ENCODE measurements at places on chromosomes 13 and 19.

- peak; percentile 84 for DNase-seq
Observed at GRCh38 chr19:23762884-23763711, 4.4 kb upstream of the ZNF681 start.

GRCh38 chr13:42594481-42595252 lies 20.7 kb downstream of the TNFSF11 start:
- DNase-seq, result peak; percentile 16

- DNase-seq, result no peak
Observed at GRCh38 chr13:87497426-87497825, 173.7 kb upstream of the SLITRK5 start.

DNA sequence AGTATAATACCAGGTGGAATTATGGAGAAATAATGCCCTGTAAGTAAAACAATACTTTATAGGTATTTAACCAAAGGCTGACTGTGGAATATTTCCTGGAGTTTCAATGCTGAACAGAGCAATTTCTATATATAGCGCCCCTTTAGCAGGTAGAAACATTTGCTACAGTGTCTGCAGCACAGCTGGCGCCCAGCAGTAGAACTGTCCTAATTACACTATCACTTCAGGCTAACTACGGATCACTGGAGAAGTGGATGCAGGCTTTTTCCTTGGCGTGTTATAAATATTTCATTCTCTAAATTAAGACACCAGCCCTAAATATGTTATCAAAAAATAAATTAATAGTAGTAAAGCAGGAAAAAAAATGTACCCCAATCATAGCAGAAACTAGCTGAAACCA lies 3.1 kb downstream of the SHISA2 start:
- peak; percentile 7 for DNase-seq

DNA sequence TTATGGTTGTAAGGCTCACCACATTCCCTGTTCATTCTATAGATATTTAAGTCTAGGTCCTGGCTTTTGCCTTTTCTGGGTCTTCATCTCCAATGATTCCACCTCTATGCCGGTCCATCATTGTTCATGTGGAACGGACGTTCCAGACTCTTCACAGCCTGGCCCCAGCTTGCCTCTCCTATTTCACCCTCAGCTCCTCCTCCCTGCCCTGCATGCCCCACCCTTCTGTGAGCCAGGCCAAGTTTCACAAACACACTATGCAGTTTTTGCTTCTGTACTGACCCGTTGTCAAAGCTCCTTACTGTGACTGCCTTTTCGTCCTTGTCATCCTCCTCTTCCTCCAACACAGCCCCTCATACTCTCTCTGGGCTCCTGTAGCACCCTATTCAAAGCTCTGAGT lies 31.3 kb downstream of the TEX26 start:
- no peak for DNase-seq

DNA sequence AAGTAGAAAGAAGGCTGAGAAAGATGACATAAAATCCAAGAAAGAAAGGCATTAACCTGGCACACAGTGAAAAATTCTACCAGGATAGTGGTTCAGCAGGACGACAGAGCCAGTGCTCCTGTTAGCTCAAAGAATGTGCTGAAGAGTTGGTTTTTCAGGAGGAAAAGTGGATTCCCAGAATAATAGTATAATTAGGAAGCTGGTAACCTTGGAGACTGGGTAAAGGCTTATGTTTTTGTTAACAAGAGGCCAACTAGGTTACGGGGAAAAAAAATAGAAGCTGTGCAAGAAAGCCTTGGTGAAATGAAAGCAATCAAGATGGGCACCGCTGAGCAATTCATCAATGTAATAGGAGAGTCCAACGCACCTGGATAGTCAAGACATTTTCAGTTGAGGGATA lies 54.7 kb downstream of the SLC15A1 start:
- DNase-seq, result no peak

GRCh38 chr13:48778610-48779009 lies 124.9 kb downstream of the CYSLTR2 start:
- no peak for DNase-seq

- no peak for DNase-seq
Observed at GRCh38 chr13:21898459-21898858, 227.6 kb downstream of the FGF9 start.

GRCh38 chr13:93235258-93236015 lies 8.8 kb downstream of the GPC6 start:
- no peak for DNase-seq

DNA sequence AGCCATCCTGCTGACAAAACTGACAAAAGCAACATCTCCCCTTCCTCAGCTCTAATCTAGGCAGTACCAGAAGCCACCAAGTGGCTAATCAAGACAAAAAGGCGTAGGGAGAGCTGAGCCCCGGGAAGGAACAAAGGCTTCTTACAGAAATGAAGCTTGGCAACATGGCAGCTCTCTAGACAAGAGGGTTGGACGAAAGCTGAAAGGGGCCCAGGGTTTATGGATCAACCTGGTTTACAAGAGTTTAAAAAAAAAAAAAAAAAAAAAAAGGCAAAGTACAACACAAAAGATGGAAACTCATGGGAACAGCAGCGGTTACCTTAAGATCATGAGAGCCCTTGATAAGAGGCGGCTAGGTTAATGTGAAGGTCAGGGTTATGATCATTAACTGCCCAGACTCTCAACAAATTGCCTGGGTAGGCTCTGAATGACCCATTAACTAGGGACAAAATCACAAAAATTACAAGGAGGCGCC lies 14.0 kb downstream of the ZC3H4 start:
- no peak for DNase-seq

- no peak for DNase-seq
Observed at GRCh38 chr13:20348018-20348417, 115.9 kb upstream of the GJB6 start.

DNA sequence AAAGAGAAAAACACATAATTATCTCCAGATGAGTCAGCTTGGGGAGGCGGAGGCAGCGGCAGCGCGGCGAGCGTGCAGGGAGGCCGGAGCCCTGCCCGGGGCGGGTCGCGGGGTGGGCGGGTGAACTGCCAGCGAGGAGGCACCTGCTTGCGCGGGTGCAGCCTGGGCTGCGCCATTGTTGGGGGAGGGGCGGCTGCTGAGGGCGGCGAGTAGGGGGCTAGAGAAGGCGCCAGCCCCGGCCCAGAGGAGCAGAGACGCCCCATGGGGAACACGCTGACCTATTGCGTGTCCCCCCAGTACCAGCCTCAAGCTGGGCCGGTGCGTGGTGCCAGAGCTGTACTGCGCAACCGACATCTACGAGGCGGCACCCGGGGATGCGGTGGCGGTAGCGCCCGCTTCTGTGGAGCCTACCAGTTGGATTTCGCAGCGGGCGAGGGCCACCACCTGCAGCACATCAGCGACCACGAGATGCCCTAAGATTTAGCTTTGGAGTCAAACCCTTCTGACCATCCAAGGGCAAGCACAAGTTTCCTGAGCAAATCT lies 16.7 kb downstream of the ZNF100 start:
- DNase-seq, result no peak

DNA sequence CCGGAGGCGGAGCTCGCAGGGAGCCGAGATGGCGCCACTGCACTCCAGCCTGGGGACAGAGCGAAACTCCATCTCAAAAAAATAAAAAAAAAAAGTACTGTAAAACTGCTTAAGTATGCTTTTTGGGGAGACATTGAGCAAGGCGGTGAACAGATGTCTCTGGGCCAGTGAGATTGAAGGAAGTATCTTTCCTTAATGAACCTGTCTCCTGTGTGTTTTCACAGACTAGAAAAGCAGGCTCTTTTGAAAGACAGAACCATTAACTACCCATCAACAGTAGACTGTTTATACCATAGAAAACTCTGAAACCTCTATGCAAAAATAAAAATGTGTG lies 1.5 kb upstream of the ECH1 start:
- no peak for DNase-seq

- DNase-seq, result no peak
Observed at GRCh38 chr13:98018293-98018692, 64.8 kb downstream of the IPO5 start.

- no peak for DNase-seq
Observed at GRCh38 chr13:50425772-50426171, 410.5 kb downstream of the KCNRG start.

- no peak for DNase-seq
Observed at GRCh38 chr13:69704311-69704710, 403.3 kb upstream of the ATXN8OS start.

GRCh38 chr19:35379992-35380391 lies 9.1 kb downstream of the GPR42 start:
- no peak for DNase-seq

DNA sequence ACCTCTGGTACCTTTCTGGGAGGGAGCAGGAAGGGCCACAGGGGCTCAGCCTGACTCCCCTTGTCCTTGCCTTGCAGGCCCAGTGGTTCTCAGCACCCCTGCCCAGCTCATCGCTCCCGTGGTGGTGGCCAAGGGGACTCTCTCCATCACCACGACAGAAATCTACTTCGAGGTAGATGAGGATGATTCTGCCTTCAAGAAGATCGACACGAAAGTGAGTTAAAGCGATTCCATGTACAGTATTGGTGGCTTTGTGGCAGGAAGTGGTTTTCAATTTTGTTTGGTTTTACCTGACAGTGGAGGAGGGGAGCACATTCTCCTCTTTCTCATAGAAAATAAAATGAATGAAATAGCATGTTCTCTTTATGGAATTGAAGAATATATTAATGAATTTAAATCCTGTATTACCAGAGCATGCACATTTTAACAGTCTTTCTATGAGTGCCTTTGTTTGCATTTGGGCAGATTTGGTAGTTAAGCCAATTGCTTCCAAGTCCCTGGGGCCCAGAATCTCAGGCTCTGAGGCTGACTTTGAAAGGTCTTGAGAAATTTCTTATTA lies 4.1 kb downstream of the MAB21L1 start:
- DNase-seq, result no peak

DNA sequence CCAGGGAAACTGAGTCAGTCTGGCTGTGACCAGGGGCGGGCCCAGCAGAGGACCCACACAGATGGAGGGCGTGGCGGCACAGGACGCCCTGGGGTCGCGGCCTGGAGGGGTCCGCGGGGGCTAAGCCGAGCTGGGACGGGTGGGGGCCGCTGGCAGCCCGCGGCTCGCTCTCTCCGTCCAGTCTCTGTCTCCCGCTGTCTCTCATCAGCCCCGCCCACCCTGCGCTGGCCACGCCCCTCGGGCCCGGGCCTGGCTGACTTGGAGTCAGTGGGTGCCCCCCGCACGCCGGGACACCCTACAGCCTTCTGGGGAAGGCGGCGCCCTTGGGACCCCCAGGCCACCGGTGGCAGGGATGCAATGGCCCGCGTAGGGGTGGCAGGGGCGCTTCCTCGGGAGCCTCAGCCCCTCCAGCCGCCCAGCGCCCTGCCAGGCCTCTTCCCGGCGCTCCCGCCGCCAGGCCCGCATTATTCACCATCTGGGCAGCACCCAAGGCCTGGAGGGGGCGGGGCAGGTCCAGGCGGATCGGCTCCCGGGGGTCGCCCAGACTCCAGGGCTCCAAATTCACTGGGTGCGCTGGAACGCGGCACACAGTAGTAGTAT lies at the start of gene TBXA2R:
Gene TBXA2R, minus strand, starts transcription at position 186 of the 600 bp plus-strand sequence. CDS start 6,241 bp downstream, outside the sequence.
- no peak for DNase-seq

DNA sequence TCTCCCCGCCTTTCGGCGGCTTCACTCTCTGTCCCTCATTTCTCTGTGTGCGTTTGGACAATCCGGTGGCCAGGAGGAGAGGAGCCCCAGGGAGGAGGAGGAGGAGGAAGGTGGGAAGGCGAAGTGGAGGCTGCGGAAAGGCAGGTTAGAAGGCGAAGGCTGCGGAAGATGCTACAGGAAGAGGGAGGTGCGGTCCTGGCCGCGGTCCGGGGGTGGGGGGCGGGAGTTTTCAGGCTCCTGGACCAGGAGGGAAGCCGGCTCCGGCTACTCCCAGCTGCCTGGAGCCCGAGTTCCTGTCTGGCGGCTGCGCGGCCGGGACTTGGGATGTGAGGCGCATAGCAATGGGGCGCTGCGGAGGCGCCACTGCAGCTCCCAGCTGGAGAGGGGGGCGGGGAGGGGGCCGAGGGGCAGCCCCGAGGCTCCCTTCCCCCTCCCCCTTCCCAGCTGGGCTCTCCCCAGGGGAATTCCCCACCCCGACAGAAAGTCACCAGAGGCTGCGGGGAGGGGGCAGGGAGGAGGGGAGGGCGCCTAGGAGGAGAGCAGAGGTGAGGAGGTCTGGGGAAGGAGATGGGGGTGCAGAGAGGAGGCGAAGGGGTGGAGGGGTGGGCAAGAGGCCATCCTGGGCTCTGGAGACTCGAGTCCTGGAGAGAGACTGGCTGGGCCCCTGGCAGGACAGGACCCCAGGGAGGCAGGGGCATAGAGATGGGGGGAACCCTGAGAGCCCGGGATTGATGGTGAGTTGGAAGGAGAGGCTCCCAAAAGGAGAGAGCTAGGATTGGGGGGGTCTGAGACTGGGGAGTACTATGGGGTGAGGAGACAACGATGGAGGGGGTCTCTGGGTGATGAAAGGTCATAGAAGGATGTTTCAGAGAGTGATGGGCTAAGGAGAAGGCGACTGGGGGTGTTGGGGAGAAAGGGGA lies 2.0 kb downstream of the LRRC4B start:
- DNase-seq, result no peak

DNA sequence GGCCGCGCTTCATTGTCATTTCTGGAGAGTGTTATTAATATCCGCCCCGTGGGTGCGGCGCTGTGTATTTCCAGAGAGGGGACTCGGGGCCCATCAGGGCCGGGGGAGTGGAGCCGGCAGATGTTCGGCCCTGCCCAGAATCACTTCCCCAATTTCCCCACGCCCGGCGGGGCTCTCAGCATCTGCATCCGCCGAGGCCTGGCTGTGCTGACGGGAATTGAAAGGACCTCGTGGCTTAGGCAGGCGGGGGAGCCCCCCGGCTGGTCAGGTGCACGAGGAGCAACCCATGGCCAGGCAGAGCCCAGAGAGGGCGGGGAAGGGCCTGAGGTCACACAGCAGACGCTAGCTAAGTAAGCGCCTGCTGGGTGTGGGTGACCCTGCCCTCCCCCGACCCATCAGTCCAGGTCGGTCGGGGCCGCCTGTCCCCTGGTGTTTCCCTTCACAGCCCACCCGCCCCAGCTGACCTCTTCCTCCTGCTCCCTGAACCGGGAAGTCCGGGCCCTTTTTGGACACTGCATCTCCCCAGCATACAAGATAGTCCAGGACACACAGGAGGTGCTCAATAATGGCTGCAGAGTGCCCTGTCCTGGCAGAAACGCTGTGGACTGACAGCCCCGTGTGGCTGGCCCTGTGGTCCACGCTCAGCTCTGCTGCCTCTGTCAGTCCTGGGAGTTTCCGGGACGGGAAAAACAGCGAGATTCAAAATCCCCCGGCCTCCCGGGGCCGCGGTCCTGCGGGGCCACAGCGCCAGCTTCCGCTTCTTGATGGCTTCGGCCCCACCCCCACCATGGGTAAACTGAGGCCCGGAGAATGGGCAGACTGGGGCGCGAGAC lies 22.1 kb downstream of the ARID3A start:
- no peak for DNase-seq

DNA sequence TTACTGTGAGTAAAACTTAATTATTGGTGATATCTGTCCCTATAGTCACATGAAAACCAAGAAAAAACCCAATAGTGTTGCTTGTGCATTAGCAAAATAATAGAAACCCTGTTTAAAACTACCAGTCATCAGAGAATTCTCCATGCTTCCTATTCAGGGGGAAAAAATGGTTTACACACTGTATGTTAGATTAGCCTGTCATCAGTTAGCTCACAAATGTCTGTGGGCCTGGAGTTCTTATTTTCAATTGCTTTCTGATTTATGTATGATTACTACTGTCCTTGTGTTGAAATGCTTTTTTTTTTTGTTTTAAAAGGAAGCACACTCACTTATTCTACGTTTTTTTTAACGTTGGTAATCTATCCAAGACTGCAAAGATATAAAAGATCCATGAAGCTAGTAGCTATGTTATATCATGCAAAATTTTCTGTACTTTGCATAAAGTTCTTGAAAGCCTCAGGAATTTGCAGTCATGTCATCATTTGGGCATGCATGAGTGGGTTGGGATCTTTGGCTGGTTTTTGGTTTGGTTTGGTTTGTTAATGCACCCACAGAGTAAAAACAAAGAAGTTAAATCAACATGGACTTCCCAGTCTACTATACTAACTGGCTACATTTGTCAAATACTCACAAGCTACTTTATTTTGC lies 25.9 kb downstream of the RXFP2 start:
- no peak for DNase-seq

All from NCI-H2029 treated with DMSO at 0.1 percent for 48 hours (cell line).